ENCODE measurements at places on chromosomes 5 and 9.

GRCh38 chr5:107652408-107652807 is 18.3 kb downstream of the EFNA5 start:
- DNase-seq = no peak

- no peak for DNase-seq
These were observed 25.9 kb downstream of the CCT5 start for GRCh38 chr5:10275991-10276390.

DNA sequence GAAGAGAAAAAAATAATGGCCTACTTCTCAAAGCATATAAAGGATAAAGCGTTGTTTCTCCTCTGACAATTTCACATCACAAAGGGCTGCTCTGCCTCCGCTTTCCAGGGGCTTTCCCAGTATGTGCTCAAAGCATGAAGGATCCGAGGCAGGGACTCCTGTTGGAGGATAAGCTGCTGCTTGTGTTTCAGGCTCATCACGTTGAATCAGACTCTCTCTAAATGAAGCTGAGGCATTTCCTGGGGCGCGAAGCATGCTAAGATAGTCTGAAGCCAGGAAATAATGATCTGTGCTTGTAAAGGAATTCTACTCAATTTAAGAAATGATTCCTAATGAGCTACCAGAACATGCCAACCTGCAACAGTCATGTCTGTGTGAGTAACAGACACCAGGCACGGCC is 97.5 kb downstream of the MARCHF11 start:
- no peak for DNase-seq

GRCh38 chr9:84823421-84824271 is 154.1 kb downstream of the NTRK2 start:
- DNase-seq = no peak

- no peak for DNase-seq
These were observed 149.1 kb downstream of the GHR start for GRCh38 chr5:42572313-42572712.
